ENCODE measurements at places on chromosomes 1 and 21. TPM values are rescaled to one million over a fixed set of nuclear protein-coding genes. Genes with fewer than 3 reads are reported as not detected.

The UTS2 gene
- total RNA-seq: 1.2 TPM

The OR2L8 gene
- not detected for total RNA-seq

The KIAA1614 gene
- 0.13 TPM for total RNA-seq

The TMCO2 gene
- not detected for total RNA-seq

The CBS gene
- total RNA-seq: 60.4 TPM

The SETDB1 gene
- 49.5 TPM for total RNA-seq

The MACF1 gene
- 345 TPM for total RNA-seq

The AGBL4 gene
- not detected for total RNA-seq

The FCGR2B gene
- total RNA-seq: 0.18 TPM

The SYT2 gene
- not detected for total RNA-seq

The TSPAN1 gene
- not detected for total RNA-seq

The IL10RB gene
- 36.1 TPM for total RNA-seq

The VANGL2 gene
- total RNA-seq: not detected

The KCTD3 gene
- 3.4 TPM for total RNA-seq

The ATP1A2 gene
- not detected for total RNA-seq

The STIL gene
- 40.4 TPM for total RNA-seq

The IL10 gene
- 0.73 TPM for total RNA-seq

The KRTAP13-2 gene
- not detected for total RNA-seq

The GCSAML gene
- total RNA-seq: not detected

The ST6GALNAC3 gene
- total RNA-seq: not detected

The MIXL1 gene
- total RNA-seq: not detected

The PRXL2B gene
- 17.0 TPM for total RNA-seq

The NEXN gene
- total RNA-seq: 1.1 TPM

The CFHR3 gene
- not detected for total RNA-seq

The NES gene
- total RNA-seq: not detected

The C1QA gene
- total RNA-seq: not detected

The CXADR gene
- 0.65 TPM for total RNA-seq

The RHBDL2 gene
- not detected for total RNA-seq

The VPS13D gene
- total RNA-seq: 28.1 TPM

The TMOD4 gene
- 1.5 TPM for total RNA-seq

Measured in activated CD4-positive, alpha-beta memory T cell treated with anti-CD3 and anti-CD28 coated beads, Interleukin-2, amount 10 ng/mL, durations not matched to agents 7 days and 5 days (primary cell).